ENCODE measurements at places on chromosomes 1 and 21.

- DNase-seq: no peak
Observed at GRCh38 chr1:16145662-16146278, 10.1 kb downstream of the EPHA2 start.

DNA sequence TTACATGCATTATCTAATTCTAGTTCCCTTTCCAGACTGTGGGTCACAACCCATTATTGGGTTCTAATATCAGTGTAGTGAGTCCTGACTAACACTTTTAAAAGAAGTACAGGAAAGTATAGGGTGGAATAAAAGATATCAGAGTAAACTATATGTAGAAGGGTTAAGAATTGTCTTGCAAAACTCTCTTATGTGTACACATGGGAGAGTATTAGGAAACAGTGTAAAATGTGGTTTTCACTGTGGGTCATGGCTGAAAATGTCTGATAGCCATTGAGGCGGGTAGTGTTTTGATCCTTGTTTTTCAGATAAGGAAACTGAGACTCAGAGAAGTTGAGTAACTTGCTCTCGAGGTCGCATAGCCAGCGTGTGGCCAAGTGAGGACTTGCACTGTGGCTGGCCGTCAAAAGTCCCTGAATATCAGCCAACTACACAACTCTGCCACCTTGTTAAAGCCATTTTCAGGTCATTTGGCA lies 18.5 kb upstream of the MTARC1 start:
- no peak for DNase-seq

DNA sequence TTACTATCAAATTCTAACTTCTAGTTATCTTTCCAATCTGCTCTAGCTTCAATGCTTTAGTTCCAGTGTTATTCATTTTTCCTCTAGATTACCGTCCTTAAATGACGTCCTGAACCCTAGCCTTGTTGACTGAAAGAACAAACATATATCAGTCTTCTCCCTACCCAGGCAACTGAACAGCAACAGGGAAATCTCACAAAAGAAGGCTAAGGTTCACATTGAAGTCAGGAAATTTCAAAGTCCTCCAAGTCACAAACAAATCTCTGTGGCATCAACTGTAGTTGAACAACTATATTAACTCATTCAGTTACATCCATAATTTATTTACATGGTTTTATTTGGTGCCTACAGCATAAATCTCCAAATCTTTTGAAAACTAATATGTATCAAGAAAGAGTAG lies 19.5 kb downstream of the FOXJ3 start:
- DNase-seq: no peak

- DNase-seq: no peak
Observed at GRCh38 chr1:181181792-181182585, 93.5 kb downstream of the IER5 start.

GRCh38 chr1:202144402-202145067 lies at the start of gene ARL8A:
Gene ARL8A, minus strand, starts transcription at chr1:202144737. Its CDS starts 165 bp downstream, at chr1:202144572.
- DNase-seq: peak; percentile 71

DNA sequence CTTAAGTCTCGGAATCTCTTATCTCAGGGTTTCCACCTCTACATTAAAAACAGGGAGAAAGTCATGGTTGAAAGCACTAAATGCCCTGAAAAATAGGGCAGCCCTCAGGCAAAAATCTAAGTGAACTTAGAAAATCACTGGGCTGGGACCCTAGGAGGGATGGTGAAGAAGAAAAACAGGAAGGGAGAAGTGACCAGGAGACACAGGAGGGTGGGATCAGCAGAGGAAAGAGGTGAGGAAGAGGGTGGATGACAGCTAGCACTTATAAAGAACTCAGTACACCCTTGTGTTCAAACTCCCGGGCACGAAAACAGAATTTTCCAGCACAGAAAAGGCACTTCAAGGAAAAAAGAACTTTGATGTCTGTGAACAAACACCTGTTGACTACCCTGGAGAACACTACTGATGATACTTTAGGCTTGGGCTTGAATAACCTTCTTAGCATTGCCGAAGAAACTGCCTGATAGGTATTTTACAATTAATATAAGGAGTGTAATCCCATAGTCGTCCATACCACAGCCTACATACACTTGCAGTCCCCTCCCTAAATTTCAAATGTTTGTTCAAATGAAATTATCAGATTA lies 2.0 kb downstream of the CHML start:
- no peak for DNase-seq

GRCh38 chr1:12542138-12542465 lies 75.9 kb downstream of the DHRS3 start:
- DNase-seq: no peak

- no peak for DNase-seq
Observed at GRCh38 chr1:37672136-37672870, 20.0 kb upstream of the CDCA8 start.

DNA sequence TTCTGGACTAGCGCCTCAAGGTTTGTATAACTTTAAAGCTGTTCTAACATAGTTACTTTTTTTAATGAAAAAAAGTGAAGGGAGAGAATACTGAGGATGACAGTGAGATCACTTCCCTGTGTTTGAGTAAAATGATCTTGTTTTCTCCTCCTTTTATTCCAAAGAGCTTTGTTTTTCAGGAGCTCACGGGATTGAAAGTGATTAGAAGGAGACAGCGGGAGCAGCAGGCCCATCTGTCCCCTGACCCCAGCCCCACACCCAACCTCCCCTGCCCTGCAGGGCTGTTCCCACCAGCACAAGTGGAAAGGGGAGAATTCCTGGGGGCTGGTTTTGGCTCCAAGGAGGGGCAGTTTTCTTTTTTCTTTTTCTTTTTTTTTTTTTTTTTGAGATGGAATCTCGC lies 2.1 kb upstream of the DNMT3L start:
- no peak for DNase-seq

- DNase-seq: no peak
Observed at GRCh38 chr1:165896277-165896676, 68.9 kb downstream of the UCK2 start.

- no peak for DNase-seq
Observed at GRCh38 chr1:219724440-219724839, 111.5 kb upstream of the ZC3H11B start.

- DNase-seq: peak; percentile 60
Observed at GRCh38 chr21:42833439-42833815, 45.9 kb downstream of the WDR4 start.

GRCh38 chr1:43975249-43975961 lies 645 bp downstream of the ATP6V0B start:
- DNase-seq: peak; percentile 25

- DNase-seq: peak; percentile 44
Observed at GRCh38 chr1:66240491-66241484, 293.2 kb upstream of the SGIP1 start.

GRCh38 chr1:210736713-210737112 lies 397.2 kb downstream of the KCNH1 start:
- peak; percentile 71 for DNase-seq

DNA sequence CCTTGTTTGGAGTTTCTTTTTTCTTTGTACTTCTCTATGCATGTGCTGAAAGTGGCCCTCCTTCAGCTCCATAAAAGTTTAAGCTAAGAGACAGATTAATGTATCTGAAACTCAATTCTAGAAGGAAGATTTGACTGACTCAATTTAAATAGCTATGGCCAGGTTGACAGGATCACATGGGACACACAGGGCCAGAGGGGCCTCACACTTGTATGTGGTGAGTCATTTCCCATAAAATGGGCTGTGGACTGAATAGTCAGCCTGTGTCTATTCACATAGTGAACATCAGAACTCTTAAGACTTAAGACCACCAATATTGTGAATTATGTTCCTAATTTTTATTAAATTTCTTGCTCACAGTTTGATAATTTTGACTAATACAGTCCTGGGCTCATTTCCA lies 45.7 kb upstream of the DEPDC1 start:
- no peak for DNase-seq

GRCh38 chr1:222124602-222125001 lies 382.7 kb upstream of the DUSP10 start:
- no peak for DNase-seq

DNA sequence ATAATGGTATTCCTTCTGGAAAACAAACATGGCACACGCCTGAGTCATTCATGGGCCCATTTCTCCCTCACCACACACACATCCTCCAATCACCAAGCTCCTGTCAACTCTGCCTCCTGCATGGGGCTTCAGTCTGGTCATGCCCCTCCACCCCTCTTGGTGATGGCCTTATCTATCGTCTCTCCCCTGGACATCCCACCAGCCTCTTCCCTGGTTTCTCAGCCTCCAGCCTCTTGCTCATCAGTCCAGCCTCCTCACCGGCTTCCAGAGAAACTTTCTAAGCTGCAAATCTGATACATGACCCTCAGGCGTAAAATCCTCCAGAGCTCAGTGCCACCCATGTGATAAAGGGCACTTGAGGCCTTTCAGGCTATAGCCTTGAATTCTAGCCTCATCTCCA lies 243.9 kb downstream of the FOXD2 start:
- DNase-seq: no peak

DNA sequence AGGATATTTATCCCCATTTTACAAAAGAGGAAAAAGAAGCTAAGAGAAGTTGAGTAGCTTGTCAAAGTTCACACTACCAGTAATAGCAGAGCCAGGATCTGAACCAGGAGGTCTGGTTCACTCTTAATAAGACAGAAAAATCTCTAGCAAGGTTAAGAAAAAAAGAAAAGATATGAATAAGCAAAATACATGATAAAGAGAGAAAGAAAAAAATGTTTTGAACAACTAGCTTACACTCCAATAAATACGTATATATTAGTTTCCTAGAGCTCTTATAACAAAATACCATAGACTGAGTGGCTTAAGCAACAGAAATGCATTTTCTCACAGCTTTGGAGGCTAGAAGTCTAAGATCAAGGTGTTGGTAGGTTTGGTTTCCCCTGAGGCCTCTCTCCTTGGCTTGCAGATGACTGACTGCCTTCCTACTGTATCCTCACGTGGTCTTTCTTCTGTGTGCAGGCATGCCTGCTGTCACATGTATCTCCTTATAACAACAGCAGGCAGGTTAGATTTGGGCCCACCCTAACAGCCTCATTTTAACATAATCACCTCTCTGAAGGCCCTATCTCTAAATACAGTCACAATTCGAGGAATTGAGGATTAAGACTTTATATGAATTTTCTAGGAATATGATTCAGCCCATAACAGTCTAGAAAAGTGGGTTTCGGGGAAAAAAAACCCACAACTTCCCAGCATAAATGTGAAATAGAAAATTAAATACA lies 60.4 kb downstream of the LEPR start:
- no peak for DNase-seq

GRCh38 chr1:43978264-43978550 lies 803 bp upstream of the B4GALT2 start:
- no peak for DNase-seq

GRCh38 chr1:78864175-78864574 lies 142.4 kb downstream of the ADGRL4 start:
- DNase-seq: no peak

DNA sequence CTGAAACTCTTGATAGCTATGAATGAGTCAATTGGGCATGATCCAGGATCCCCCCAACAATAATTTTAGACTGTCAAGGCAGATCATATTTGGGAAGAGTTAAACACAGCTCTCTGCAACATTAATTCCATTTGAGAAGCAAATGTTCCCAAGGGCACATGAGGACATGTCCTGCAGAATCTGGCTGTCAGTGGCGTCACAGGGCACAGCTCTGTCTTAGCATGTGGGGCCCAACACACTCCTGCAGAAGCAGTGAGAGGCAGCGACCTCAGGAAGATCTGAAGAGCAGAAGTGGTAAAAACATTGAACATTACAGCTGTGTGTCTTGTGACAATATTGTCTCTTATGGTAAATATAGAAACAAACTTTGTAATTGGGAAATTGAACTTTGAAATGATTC lies 197.1 kb upstream of the PBX1 start:
- DNase-seq: no peak

- no peak for DNase-seq
Observed at GRCh38 chr1:40057310-40058030, 16.9 kb downstream of the CAP1 start.

DNA sequence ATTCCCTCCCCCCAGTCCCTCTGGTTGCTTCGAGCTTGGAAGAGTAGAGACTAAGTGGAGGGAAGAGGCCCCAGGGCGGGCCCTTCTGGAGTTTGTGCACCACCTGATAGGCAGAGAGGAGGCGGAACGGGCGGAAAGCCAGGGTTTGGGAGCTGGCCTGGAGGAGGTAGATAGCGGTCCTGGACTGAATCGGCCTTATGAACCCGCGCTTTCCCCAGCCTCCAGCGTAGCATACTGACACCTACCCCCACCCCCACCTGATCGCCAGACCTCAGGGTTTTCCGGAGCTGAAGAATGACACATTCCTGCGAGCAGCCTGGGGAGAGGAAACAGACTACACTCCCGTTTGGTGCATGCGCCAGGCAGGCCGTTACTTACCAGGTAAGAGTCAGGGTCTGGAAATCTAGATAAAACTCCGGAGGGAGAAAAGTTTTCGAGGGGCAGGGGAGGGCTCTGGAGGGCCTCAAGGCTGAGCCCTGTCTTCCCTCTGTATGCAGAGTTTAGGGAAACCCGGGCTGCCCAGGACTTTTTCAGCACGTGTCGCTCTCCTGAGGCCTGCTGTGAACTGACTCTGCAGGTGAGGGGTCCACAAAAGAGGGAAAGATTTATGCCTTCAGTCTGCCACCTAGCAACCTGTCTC lies 705 bp downstream of the UROD start:
- DNase-seq: peak; percentile 83

- DNase-seq: no peak
Observed at GRCh38 chr1:178973652-178974101, 52.0 kb upstream of the FAM20B start.

DNA sequence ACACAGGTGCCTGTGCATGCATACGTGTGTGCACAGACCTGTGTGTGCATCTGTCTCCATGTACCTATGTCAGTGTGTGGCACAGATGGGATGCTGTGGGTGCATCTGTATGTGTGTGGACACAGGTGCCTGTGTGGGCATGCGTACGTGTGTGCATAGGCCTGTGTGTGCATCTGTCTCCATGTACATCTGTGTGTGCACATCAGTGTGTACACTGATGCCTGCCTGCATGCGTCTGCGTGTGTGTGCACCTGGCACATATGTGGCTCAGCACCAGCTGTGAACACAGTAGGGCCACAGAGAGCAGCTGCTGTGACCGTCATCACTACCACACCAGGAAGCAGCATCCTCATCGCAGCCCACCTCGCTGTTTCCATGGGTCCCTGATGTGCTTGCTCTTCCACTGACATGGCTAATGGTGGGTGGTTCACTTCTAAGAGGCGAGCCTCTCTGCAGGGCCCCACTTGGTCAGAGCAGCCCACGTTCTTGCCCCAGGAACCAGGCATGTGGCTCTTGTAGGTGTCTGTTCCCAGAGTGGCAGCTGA lies 9.6 kb upstream of the SPATC1L start:
- DNase-seq: no peak

DNA sequence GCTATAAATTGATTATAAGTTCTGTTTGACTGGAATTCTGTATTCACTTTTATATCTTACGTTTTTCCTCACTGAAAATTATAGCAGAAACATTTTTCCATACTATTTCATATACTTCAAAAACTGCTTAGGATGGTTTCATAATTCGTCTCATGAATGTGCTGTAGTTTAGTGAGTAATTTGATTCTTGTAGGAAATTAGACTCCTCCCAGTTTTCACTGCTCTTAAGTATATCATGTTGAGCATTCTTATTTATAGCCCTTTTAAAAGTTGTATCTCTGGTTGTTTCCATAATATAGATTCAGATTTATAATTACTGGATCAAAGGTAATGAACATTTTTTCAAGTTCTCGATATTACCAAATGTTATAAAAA lies 250.6 kb downstream of the FMN2 start:
- no peak for DNase-seq

- no peak for DNase-seq
Observed at GRCh38 chr21:41195311-41195710, 27.4 kb downstream of the BACE2 start.

GRCh38 chr1:25867210-25867991 lies 8.1 kb downstream of the PAQR7 start:
- no peak for DNase-seq
